ENCODE measurements at places on chromosomes 3 and 15.

- peak; percentile 30 for DNase-seq
These were observed 17.9 kb downstream of the STT3B start for GRCh38 chr3:31550452-31551251.

GRCh38 chr3:123447749-123448517 lies 957 bp downstream of the ADCY5 start:
- peak; percentile 17 for DNase-seq

GRCh38 chr15:65730549-65731172 lies 61.4 kb downstream of the DENND4A start:
- DNase-seq, result no peak

- no peak for DNase-seq
These were observed 57.1 kb upstream of the FXR1 start for GRCh38 chr3:180855364-180855763.

GRCh38 chr3:94004301-94004910 lies 24.0 kb downstream of the STX19 start:
- peak; percentile 68 for DNase-seq

DNA sequence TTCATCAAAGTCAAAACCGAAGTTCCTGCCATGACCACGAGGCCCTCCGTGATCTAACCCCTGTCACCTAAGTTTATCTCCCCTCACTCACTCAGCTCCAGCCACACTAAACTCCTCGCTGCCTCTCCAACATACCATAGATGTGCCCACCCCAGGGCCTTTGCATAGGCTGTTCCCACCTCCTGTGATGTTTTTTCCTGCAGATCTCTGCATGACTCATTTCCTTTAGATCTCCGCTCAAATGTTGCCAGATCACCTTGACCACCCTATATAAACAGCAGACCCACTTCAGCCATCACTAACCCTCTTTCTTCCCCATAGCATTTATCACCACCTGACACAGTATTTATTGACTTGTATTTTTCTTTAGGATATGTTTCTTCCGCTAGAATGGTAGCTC lies 58.5 kb downstream of the HRH1 start:
- no peak for DNase-seq

GRCh38 chr3:112623717-112624116 lies 17.2 kb downstream of the CCDC80 start:
- DNase-seq, result no peak

GRCh38 chr3:58281069-58281468 lies 25.0 kb upstream of the RPP14 start:
- no peak for DNase-seq

DNA sequence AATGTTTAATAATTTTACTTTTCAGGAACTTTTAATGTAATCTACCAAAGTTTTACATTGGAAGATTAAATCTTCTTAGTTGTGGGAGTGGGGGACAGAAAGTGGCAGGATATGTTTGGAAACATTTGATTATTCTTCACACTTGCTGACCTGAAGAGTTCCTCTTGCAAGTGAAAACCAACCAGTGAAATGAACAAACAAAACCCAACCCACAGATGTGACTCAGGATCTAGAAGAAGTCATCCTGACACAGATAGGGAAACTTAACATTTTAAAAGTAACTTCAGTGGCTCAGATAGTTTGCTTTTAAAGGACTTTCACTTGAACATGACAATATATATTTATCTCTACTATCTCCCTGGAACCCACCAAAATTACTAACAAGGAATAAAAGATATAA lies 55.4 kb downstream of the ASTE1 start:
- no peak for DNase-seq

DNA sequence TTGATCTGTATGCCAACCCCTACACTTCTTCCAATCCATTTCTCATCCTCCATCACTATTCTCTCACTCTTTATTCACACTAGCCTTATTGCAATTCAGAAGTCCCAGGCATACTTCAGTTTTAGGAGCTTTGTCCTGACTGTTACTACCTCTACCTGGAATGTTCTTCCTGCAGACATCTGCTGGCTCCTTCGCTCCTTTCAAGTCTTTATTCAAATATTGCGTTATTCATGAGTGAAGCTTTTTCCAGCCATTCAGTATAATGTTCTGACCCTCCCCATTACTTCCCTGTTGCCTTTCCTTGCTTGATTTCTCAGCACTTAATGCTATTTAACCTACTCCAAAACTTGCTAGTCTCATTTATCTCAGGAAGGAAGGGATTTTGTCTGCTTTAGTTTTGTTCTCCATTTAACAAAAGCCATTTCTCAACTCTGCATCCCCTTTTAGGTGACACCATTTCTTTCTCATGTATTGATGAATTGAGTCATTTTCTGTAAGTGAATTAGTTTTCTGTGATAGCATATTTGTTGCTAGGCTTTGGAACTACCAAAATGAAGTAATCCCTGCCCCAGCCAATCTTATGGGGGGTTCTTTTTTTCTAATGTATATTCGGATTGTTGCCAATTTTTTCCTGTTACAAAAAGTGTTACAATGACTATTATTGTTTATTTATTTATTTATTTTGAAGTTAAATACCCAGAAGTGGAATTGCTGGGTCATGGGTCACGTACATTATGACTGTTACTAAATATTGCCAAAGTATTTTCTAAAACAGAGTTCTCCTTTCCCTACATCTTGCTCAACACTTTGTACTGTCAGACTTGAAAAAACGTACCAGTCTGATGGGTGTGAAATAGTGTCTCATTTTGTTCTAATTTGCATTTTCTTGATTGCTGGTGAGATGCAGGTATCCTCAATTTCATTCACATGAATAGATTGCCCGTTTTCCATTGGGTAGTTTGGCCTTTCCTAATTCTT lies 9.4 kb downstream of the ATP11B start:
- DNase-seq, result no peak

GRCh38 chr3:121126033-121126706 lies 218.2 kb downstream of the STXBP5L start:
- no peak for DNase-seq

GRCh38 chr3:100184948-100185570 lies 70.8 kb upstream of the FILIP1L start:
- peak; percentile 49 for DNase-seq

- no peak for DNase-seq
These were observed 515.2 kb downstream of the RSL24D1 start for GRCh38 chr15:54681584-54681983.

- DNase-seq, result peak; percentile 47
These were observed 150.3 kb downstream of the TNIK start for GRCh38 chr3:171309906-171310359.

GRCh38 chr15:84911879-84912660 lies 27.6 kb downstream of the SLC28A1 start:
- peak; percentile 95 for DNase-seq

DNA sequence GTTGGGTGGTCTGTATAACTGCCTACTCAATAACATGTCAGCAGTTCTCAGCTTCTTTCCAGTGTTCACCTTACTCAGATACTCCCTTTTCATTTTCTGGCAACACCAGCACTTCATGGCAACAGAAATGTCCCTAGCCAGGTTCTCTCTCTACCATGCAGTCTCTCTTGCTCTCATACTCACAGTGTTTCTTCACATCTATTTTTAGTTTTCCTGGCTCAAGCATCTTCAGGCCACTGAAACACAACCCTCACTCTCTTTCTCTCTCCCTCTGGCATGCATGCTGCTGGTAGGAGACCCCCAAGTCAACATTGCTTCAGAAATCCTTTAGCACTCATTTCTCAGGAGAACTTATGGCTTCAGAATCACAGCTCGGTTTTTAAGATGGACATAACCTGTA lies at the start of gene CAPN3:
Gene CAPN3 (plus strand): TSS at position 253 of the 400 bp plus-strand sequence. CDS start 305 bp downstream, outside the sequence.
- no peak for DNase-seq

DNA sequence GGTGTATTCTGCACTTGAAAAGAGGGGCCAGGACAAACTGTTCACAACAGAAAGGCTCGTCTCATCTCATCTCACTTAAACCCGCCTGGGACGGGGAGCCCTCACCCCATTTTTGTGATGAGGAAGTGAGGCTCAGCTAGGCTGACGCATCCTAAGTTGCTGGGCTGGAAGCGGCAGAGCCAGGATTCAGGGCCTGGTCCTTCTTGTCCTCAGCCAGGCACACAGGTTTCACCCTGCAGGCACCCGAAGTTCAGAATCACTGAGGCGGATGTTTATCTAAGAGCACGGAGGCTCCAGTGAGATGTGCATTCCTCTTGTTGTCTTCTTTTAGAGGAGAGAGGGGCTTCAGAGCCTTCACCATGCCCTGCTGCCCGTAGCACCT lies 51.1 kb upstream of the PLXNA1 start:
- no peak for DNase-seq

DNA sequence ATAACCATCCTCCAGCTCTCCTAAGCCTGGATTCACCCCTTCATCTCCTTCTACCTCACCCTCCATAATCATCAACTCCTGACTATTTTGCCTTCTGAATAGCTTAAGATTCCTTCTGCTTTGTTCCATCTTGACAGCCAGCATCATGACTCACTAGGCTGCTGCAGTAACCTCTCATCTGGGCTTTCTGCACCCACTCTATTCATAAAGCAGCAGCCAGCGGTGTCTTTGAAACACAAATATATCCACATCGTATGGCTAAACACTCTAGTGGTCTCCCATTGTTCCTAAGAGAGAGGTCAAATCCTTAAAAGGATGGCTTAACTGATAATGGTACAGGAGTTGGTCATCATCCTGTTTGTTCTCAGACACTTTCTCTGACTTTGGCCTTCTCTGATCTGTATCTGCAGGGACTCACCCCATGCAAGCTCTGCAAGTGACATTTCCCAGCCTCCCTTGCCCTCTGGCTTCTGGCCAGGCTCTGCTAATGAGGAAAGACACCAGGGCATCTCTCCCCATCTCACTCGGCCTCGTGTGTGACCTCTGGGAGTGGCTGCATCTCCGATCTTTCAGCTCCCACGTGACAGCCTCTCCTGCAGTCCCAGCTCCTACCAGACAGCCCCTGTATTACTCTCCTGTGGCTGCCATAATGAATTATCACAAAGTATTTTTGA lies 6.2 kb downstream of the GRK7 start:
- peak; percentile 14 for DNase-seq

DNA sequence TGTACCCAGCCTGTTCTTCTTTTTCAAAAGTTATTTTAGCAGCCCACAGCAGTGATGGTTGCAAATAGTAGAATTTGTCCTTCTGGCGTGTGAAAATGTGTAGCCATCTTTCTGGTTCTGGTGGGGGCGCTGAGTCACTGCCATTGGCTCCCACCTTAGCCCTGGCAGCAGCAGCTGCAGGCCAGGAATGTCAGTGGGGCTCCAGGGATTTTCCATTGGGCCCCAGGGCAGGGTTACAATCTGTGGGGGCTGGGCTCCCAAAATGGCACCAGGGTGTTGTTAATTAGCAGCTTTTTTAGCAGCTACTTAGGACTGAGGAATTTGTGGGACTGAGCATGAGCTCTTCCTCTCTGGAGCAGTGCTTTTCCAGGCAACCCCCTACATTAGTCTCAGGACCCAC lies 38.9 kb downstream of the TOPAZ1 start:
- DNase-seq, result no peak

DNA sequence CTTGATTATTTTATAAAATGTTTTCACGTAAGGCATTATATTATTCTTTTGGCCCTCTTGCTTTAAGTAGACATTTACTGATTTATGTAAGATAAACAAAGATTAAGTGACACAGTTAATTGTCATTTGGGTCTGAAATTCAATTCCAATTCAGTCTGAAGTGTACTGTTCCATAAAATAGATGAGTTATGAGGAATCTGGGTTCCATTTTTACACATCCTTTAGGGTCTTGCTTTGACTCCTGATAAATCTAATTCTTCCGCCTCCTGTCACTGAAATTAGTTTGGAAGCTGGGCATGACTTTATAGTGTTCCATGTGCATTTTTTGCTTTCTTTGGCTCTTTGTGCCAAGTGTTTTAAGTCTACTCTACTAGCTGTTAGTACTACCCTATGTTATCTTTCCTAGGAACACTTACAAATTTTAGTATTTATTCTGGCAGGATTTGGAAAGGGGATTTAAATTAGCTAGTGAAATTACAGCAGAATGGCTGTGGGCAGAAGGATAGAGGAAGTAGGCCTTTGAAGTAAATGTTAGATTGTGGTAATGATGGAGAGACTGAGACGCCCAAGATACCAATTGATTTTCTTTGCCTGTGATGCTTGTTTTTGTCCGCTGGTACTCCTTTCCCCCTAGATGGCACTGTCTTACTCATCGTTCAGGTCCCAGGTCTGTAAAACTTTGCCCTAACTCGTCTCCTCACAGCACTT lies 14.3 kb downstream of the ARL8B start:
- DNase-seq, result peak; percentile 22

DNA sequence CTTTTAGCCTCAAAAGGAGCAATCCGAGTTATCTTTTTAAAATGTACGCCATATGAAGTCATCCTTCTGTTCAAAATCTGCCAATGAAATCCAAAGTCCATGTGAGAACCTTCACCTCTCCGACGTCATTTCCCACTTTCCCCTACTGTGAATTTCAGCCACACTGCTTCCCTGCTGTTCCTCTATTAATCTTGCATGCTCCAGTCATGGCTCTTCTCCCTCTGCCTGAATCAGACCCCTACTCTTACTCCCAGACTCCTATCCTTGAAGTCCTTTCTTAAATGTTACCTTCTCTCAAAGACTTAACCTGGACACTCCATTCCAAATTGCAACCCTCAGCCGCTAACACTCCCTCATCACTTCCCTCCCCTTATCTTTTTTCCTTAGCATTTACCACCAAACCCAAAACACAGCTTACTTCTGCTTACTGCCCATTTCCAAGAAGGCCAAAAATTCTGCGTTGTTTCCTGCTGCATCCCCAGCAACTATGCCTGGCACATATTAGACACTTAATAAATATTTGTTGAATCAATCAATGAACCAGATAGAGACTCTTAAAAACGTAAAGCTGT lies 1.2 kb downstream of the NKIRAS1 start:
- DNase-seq, result no peak

DNA sequence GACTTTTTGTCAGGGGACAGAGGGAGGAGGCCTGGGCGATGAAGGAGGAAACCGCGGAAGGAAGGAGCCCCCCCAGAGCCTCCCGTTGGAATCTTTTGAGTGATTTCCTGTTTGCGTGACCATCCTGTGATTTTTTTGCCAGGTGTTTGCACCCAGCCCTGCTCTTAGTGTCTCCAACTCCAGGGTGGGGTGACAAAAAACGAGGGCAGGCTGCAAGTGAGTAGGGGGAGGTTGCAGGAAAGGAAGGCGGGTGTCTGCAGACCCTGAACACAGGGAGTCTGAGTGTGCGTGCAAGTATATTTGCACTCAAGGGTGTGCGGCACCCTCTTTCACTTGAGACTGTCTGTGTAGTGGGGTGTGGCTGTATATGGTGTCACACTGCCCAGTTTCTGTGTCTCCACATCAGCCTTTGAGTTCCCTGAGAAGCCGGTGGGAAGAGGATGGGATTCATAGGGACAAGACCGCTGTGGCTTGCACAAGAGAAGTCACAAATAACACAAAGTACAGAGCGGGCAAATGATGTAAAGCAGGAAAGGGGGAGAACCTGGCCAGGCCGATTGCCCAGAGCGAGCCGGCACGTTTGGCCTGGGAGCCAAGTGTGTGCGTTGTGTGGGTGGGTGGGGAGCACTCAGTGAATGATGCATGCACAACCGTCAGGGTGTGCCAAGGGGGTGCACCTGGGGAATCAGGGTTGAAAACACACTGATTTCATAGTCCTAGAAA lies 6.6 kb downstream of the ISLR2 start:
- no peak for DNase-seq

- DNase-seq, result peak; percentile 88
These were observed 49.9 kb downstream of the KY start for GRCh38 chr3:134600685-134601463.
